Frontal cortex (tissue), 4 donors: ENCODE measurements at places on chromosomes 11 and 22.

DNA sequence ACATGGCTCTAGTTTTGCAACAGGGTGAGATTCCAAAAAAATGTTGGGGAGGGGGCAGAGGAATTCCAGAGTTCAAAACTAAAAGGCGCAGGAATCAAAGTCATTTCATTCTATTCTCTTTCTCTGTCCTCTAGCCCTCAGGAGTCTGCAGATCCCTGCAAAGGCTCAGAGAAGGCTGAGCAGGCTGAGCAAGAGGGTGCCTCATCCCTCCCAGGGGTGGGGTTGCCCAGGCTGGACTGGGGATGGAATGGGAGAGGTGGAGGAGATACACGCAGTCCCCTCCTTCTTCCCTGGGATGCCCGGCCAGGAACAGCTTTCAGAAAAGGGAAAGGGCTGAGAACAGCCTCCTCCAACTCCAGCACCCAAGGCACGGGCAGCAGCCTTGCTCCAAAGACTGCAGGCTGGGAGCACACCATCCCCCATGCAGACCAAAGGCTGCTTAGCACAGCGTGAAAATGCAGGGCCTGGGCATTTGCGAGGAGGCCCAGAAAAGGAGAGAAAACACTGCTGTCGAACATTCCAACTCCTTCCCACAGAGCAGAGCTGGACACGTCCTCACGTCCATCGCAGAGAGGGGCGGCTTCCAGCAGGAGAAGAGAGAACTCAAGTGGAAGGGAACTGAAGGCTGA lies 51.8 kb downstream of the MN1 start:
- no peak for DNase-seq

GRCh38 chr11:12629601-12630313 lies 44.5 kb upstream of the TEAD1 start:
- DNase-seq: no peak

GRCh38 chr11:42257534-42257933 lies 798.1 kb upstream of the LRRC4C start:
- no peak for DNase-seq

GRCh38 chr11:61486779-61487178 lies 21.8 kb upstream of the LRRC10B start:
- DNase-seq: no peak

- DNase-seq: no peak
Observed at GRCh38 chr11:44885065-44885810, 65.4 kb downstream of the TP53I11 start.

DNA sequence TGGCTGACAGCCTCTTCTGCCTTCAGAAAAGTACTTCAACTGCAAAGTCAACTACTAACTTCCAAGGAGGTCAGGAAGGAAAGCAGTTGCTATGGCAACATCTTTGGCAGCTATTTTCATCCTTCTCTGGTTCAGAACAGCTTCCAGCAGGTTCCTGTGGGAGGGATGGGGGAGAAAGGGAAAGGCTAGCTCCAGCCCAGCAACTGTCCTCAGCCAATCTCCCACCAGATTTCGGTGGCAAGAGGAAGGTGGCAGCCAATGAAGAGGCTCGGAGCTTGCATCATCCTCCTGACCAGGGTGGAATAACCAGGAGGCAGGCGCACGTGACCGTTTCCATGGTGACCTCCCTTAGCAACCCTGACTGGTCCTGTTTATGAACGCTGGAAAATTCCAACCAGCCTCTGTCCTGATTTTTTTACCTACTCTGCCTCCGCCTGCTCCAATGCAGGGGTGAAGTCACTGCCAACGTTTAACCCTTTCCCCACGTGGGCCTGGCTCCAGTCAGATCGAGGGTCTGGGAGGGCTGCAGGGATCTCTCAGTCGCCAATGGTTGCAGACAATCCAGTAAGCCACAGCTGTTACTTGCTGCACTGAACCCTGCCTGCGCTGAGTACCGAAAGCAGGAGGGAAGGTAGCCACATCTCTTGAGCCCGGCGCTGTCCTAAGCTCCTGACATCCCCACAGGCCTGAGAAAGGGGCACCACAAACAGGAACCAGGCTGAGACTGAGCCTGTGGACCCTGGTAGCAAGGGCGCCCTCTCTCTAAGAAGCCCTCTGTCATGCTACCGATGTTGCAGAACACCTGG lies 11.2 kb upstream of the MALAT1 start:
- DNase-seq: peak; percentile 81

DNA sequence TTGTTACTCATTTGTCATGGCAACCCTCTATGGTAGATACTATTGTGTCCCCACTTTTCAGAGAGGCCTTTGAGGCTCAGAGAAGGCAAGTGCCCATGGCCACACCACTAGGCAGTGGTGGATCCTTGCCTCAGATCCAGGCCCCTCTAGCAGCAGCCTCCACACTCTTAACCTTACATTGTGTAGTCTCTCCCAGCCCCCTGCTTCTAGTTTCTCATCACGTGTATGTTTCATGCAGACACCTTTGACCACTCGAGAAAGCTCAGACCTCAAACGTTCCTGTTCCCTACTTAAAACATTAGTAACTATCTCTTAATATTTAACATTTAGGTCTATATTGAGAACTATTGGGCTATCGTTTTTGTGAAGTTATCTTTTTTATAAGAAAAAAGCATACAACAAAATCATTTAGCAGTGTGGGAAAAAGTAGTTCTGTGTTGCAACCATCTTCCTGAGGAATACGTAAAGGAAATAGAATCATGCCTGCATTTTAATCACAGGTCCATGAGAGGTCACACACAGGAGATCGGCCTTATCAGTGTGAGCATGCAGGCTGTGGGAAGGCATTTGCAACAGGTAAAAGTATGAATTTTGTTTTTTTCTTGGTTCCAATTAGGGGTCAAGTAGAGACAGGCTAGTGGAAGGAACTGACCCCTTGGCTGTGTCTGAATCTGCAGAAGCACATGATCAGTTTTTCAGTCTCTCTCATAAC lies 35.1 kb downstream of the ZNF143 start:
- no peak for DNase-seq

GRCh38 chr11:45934580-45935318 lies 12.3 kb downstream of the LARGE2 start:
- no peak for DNase-seq

DNA sequence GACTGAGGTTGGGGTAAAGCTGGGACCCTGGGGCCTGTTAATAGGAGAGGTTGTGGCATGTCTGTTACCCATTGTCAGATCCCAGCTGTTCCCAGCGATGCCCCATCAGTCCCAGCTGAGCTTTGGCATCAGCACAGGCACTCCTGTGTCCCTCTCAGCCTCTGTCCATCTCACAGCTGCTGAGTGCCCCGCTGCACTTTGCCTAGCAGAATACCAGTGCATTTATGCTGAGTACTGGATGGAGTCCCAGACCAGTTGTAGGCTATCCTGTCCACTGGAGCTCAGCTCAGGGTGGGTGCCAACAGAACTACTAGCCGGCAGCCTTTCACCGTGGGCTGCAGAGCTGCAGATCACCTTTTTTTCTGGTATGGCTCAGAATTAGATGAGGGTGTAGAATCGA lies 9.9 kb downstream of the FXYD6 start:
- no peak for DNase-seq

DNA sequence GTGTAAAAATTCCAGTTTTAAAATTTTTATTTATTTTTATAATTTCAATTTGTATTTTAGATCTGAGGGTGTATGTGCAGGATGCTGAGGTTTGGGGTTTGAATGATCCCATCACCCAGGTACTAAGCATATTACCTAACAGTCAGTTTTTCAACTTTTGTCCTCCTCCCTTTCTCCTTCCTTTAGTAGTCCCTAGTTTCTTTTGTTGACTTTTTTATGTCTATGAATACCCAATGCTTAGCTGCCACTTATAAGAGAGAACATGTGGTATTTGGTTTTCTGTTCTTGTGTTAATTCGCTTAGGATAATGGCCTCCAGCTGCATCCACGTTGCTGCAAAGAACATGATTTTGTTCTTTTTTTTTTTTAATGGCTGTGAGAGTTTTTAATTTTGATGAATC lies 35.7 kb upstream of the UCP3 start:
- no peak for DNase-seq

GRCh38 chr22:37657590-37658132 lies 862 bp upstream of the PDXP start:
- DNase-seq: no peak

DNA sequence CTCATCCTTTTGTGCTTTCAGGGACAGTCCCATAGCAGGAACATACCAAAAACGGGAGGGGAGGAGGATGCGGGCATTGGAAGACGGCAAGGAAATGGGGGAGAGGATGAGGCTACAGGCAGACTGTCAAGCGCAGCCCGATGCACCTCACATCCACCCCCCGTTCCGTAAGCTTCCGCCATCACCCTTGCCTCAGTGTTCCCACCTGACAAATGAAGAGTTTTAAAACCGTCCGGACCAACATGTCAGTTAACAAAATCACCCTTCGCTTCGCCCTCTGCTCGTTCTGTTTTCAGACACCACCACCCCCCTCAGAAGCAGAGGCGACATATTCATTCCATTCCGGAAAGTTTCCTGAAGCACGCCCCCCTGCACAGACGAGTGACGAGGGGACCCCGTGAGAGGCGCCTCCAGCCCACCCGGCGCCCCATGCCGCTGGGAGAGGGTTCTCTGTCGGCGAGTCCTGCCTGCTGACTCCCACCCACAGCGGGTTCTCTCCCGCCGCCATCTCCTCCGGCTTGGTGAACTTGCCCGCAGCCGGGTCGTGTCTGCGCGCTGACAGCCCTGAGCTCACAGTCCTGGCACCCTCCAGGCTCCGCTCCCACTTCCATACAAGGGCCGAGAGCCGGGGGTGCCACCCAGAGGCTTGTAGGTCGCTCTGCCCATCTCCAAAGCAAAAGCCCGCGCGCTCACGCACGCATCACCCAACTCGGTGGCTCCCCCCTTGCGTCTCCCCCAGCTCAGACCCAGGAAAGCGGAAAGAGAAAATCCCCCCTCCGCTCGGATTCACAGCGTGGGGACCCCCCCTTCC lies 1.5 kb downstream of the IGSF9B start:
- DNase-seq: no peak

DNA sequence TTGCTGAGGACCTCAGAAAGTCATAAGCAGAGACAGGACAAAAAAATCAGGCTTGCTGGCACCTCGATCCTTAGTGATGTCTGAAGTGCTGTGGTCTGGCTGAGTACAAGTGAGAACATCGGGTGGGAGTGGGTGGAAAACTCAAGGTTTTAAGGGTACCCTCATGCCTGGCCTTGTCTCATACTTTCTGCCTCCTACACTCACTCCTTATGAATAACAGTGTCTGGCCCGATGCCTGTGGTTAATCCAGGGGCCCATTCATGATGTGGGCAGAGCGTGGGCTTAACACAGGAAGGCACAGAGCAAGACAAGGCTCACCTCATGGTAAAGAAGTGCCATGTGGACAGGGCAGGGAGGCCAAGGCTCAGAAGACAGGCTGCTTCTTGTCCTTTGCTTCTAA lies 11.0 kb upstream of the UCP3 start:
- DNase-seq: no peak

DNA sequence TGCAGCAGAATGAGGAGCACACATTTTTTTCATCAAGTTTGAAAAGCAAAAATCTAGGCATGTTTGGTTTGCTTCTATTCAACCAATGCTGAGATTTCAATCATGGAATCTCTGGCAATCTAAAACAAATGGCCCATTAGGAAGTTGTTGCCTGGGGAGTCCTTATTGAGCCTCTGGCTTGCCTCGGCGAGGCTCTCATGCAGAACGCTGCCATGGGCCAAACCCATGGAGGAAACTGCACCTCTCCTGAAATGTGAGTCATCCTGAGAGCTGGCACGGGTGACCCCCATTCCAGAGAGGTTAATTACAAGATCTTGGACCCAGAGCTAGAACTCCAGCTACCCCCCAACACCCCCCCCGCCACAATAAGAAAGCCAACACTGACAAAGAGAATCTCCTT lies 80.7 kb downstream of the MN1 start:
- no peak for DNase-seq

GRCh38 chr22:23166841-23167616 lies 13.3 kb upstream of the BCR start:
- no peak for DNase-seq

- no peak for DNase-seq
Observed at GRCh38 chr11:57310630-57311086, 14.1 kb downstream of the TNKS1BP1 start.
